LHCN-M2 (cell line): ENCODE measurements at places on chromosomes 4 and X. TPM values are rescaled to one million over a fixed set of nuclear protein-coding genes. Genes with fewer than 3 reads are reported as not detected.

TMEM156 gene
- total RNA-seq: 0.77 and 0.86 TPM in 2 replicates

DDIT4L gene
- 0.40 TPM in 1 of 2 replicates, not detected in the other for total RNA-seq

PGAM4 gene
- not detected in 2 replicates for total RNA-seq

USO1 gene
- 81.7 and 94.9 TPM in 2 replicates for total RNA-seq

- DNase-seq: no peak
Observed at GRCh38 chrX:39174241-39174771, 373.0 kb downstream of the MID1IP1 start.

GRCh38 chrX:29024871-29025270 is 437.6 kb downstream of the IL1RAPL1 start:
- DNase-seq: no peak

GRCh38 chr4:181264893-181265292 is 978.3 kb upstream of the TENM3 start:
- DNase-seq: no peak

DNA sequence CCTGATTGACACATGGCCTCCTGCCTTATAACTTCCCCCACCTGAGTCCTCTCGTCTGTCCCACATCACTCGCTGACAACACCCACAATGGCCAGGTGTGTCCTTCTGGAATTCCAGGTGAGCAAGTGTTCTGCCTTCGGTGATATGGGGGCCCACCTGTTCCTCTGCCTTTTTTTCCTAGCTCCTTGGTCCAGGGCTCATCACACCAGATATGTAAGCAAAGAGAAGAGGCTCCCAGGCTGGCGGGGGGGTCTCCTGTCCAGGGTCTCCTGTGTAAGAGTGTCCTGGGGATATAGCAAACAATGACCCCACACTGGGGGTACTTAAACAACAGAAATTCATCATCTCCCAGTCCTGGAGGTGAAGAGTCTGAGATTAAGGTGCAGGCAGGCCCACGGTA is 25.2 kb downstream of the P2RY8 start:
- no peak for DNase-seq

DNA sequence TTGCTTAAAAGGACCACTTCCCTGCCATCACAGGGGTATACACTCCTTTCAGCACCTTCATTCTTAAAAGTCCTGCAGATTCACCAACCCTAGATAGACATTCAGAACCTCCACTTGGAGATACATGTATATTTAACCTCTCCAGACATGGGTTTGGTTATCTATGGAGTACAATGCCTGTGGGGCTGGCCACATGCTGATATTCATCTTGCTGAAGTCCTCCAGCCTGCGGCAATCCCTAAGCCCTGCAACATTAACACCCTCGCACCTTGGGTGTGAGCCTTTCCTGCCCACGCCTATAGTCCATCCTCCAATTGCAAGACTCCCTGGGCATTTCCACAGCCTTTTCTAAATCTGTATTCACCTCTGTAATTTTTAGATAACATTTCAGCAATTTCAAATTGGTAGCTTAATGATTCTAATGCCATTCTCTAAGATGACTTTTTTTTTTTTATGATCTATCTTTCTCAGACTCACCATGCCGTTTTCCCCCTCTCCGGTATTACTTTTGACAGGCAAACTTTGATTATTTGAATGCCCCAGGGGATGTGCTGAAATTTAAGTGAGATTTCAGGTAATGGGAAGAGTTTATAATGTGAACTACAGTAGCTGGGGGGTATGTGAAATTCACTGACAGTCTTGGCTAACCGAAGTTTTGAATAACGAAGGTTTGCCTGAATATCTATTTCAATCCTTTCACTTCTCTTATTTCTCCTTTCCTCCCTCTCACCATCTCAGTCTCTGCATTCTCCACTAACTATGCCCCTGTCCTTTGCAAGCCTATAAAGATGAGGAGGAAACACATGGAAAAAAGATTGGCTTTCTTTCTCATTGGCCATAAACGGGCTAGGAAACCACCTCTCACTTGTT is 24.1 kb downstream of the CCDC149 start:
- no peak for DNase-seq

GRCh38 chr4:10320130-10320529 is 137.1 kb downstream of the ZNF518B start:
- DNase-seq: no peak

DNA sequence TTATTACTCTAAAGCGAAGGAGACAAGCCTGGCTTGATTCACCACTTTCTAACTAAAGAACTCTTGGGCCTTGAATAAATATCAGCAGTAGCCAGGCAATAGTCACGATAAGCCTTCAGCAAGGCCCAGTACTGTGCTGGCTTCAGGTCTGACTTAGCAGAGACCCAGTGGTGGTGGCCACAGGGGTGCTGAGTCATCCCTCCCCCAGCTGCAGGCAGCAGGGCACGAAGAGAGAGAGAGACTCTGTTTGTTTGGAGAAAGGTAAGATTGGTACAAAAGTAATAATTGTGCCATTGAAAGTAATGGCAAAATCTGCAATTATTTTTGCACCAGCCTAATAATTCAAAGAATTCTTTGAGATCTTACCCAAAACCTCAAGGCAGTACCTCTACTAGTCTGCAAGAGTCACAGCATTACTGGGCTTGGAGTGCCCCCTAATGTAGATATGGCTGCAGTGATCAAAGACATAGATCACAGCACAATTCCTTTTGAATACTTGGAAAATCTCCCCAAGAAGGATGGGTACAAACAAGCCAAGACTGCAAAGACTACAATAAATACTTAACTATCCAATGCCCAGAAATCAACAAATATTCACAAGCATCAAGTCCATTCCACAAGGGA is 159.5 kb upstream of the USP38 start:
- peak; percentile 73 for DNase-seq

GRCh38 chrX:130560544-130560943 is 158.8 kb downstream of the RBMX2 start:
- no peak for DNase-seq
